ENCODE measurements at places on chromosomes 11 and 22.

DNA sequence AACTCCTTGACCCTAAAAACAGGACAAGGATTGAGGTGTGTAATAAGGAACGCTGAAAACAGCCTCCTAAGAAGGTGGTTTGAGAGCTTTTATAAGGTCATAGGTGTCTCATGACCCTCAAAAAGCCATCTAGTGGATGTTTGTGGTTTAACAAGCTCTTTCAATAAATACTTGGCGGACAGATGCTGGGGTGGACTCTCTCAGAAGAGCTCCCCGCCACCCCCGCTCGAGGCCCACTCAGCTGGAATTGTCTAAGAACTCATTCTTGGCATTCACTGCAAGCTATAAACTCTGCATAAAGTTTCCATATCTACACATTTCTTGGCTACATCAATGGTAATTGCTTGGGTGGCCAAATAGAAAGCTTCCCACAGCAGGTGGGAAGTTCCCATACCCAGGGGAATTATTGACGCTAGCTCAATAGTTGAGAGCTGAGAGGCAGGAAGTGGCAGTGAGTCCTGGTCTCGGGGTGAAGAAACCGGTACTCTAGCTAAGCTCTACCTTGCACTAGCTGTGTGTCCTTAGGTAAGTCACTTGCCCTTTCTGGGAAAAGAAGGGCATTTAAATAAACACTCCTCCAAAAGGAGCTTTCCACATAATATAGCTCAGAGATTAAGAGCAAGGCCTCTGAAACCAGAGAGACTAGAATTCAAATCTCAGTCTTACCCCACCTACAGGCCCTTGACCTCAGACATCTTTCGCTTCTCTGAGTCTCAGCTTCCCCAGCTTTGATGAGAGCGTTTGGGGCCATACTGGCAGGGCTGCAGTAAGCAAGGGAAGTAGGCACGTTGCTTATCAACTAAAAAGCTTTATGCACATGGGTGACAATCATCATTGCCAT, 6.4 kb downstream of the MS4A15 start:
- no peak for DNase-seq

GRCh38 chr11:17294033-17294432, 17.5 kb downstream of the NUCB2 start:
- DNase-seq, result no peak

- DNase-seq, result no peak
These were observed 6.5 kb downstream of the MTMR2 start for GRCh38 chr11:95917193-95918036.

DNA sequence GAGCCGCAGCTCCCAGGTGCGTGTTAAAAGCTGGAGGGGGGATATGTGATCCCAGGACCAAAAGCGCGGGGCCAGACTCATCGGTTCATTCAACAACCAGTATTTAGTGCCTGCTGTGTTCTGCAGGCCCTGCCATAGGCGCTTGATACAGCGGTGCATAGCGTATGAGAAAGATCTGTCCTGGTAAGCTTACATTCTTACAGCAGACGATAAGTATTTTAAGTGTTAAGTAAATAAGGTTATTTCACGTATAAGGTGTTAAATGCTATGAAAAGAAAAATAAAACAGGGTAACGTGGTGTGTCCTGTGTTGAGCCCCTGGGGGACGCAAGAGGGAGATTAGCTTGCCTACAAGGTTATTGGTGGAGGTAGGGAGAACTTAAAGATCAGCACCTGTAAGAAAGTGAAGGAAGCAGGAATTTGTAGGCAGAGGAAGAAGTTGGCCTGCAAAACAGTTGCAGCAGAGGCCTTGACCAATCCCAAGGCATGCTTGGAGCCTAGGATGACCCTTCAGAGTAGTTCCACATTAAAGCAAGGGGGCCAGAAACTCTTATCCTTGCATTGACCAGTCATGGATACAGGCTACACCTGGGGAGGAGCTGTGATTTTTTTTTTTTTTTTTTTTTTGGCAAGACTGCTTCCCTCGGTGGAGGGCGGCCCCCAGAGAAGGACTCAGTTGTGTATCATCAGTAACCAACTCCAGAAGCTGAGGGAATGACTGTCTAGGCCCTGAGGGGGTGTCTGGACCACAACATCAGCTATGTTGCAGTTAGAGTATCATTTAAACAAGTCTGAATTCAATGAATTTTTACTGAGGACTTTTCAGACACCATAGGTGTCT, 487 bp upstream of the LIPT2 start:
- no peak for DNase-seq

GRCh38 chr22:44337678-44338004, 24.9 kb upstream of the SHISAL1 start:
- DNase-seq, result no peak

Data from activated T-cell treated with anti-CD3 and anti-CD28 coated beads, Interleukin-2, amount 50 U/mL, for 48 hours (primary cell).